ENCODE measurements at places on chromosomes 3 and 15.

DNA sequence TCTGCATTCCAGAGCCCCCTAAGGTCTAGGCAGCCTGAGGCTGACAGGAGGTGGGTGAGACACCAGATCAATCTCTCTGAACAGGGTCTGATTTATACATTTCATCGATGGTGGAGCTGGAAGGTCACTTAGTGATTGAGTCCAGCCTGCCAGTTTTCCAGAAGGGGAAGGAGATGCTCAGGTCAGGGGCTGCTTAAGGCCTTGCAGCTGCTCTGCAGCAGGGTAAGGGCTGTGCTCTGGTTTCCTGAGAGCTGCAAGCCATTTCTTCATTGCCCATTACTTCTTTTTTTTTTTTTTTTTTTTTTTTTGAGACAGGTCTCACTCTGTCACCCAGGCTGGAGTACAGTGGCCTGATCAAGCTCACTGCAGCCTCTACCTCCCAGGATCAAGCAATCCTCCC is 10.7 kb downstream of the TADA3 start:
- no peak overlapping the region for H3K4me3 ChIP-seq
- H3K4me1 ChIP-seq, result no peaks in the 10 kb centered on the region
- DNase-seq, result no peak
- H3K27me3 ChIP-seq, result 0 out of 2 replicates have a peak, but pooled peaks cover 2% of the 10 kb centered on the region
- H3K36me3 ChIP-seq, result 0 out of 2 replicates have a peak, but pooled peaks cover 6% of the 10 kb centered on the region
- no peak overlapping the region for H3K27ac ChIP-seq

DNA sequence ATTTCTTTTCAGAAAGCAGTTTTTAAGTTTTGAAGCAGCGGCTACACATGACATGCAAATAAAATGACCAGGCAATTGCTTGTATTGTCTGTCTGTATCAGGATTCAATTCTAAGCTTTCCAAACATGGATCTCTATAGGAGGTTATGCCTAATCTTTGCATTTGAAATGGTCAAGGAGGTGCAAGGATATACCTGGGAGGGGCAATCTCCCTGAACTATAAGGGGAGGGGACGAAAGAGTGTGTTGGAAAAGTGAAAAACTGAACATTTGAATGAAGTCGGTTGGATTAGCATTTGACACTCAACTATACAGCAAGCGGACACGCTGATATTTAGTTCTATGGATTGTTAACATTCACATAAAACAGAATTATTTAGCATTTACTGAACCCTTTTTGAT is 11.7 kb downstream of the ROBO2 start:
- H3K36me3 ChIP-seq, result no peaks in the 10 kb centered on the region
- no peak for DNase-seq
- no peak overlapping the region for H3K4me3 ChIP-seq
- H3K27me3 ChIP-seq, result no peaks in the 10 kb centered on the region
- H3K4me1 ChIP-seq, result peaks cover 25% of the 10 kb centered on the region

DNA sequence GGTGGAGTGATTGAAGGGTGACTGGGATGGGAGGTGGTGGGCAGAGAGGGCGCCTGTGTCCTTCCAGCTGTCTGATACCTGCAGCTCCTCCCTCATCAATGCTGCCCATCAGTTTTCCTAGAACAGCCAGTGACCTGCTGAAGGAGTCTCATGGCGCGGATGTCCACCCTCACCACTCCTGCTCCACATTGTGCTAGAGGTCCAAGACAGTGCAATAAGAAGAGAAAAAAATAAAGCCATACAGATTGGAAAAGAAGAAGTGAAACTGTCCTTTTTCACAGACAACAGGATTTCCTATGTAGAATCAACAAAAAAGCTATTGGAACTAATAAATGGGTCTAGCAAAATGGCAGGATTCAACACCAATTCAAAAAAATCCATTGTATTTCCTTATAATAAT is 7.4 kb downstream of the ZDHHC19 start:
- H3K27me3 ChIP-seq, result peaks cover 8% of the 10 kb centered on the region
- no peaks in the 10 kb centered on the region for H3K4me1 ChIP-seq
- no peak for DNase-seq

- peaks cover 12% of the 10 kb centered on the region for H3K36me3 ChIP-seq
- no peak overlapping the region for H3K4me3 ChIP-seq
- H3K27ac ChIP-seq, result no peak overlapping the region
- H3K4me1 ChIP-seq, result peaks cover 9% of the 10 kb centered on the region
- no peak for DNase-seq
Measured at GRCh38 chr3:120775411-120775810, 32.9 kb downstream of the GTF2E1 start.

- no peak overlapping the region for H3K4me3 ChIP-seq
- DNase-seq, result no peak
- peaks cover 14% of the 10 kb centered on the region for H3K4me1 ChIP-seq
- no peaks in the 10 kb centered on the region for H3K27me3 ChIP-seq
- H3K27ac ChIP-seq, result no peak overlapping the region
- H3K36me3 ChIP-seq, result no peaks in the 10 kb centered on the region
Measured at GRCh38 chr3:65615329-65615728, 423.4 kb downstream of the MAGI1 start.

- H3K27ac ChIP-seq, result no peak overlapping the region
- H3K4me1 ChIP-seq, result peaks cover 6% of the 10 kb centered on the region
- peaks cover 3% of the 10 kb centered on the region for H3K36me3 ChIP-seq
Measured at GRCh38 chr3:52231502-52232278, 6.2 kb upstream of the TLR9 start.

All from GM23338 (cell line).